SHP77 (cell line): ENCODE measurements at places on chromosomes 7 and 10.

- DNase-seq, result no peak
Observed at GRCh38 chr10:100468978-100469377, 6.2 kb downstream of the WNT8B start.

DNA sequence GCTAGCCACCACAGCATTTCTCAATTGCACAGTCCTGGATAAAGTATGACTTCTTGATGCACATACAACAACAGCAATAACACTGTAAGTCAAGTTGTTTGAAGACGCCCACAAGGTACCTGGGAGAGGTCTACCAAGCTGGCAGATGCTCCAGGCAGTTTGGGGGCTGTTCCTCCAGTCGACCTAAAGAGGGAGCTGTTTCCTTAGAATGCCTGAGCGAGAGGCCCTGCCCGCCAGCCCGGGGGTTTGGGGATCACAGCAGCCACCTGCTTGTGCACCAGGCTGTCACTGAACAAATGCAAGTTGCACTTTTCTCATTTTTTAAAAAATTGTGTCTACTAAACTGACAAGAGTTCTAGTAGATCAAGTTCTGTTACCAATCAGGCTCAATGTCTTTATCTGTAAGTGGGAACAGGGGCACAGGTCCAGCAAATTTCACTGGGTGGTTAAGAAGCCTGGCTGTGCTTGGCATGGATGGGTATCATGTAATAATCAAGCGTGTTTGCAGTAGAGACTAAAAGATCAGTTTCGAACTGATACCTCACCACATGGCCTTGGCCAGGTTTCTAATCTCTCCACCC, 193.8 kb upstream of the ADO start:
- peak; percentile 30 for DNase-seq

DNA sequence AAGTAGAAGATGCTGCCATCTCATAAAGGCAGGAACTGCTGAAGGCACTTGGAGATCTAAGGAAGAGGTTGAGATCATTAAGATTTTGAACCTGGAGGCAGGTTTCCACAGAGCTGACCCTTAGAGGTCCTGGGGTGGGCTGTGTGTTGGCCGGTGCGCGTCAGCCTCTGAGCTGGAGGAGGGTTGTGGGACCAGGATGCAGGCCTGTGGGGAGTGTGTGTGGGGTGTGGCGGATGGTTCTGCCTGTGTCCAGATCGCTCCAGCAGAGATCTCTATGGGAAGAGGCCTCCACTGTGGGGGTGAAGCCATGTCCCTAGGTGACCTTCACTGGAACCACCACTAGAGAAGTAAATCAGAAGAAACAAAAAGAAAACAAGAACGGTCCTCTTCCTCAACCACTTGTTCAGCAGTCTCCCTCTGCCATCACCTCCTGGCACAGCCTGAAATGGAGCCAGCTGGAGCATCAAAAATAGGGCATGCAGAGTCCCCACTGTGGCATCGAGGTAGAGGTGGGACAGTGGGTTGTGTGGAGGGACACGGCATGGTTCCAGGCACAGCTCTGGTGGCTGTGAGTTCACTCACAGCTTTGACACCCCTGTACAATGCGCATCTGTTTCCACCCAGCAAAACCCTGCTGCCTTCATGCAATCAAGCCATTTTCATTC, 453.8 kb downstream of the TCERG1L start:
- DNase-seq, result no peak

DNA sequence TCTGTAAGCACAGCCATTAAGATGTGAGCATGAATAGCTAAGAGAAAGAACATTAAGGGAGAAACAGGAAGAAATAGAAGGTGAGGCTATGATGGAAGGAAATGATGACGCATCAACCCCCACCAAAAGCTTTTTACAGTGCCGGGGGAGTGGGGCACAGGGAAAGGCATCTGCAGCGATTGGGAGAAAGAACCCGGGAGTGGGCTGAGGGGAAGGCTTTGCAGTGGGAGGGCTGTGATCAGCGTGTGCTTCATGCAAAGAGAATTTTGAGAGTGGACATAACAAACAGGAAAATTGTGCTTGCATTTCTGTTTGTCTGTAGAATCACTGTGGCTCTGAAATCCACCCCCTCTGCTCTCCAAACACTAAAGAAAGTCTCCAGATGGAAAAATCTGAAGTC, 250.8 kb downstream of the KCNMA1 start:
- DNase-seq, result no peak

GRCh38 chr10:10919976-10920375, 97.7 kb upstream of the CELF2 start:
- no peak for DNase-seq

- DNase-seq, result no peak
Observed at GRCh38 chr7:7989616-7990440, 21.2 kb downstream of the GLCCI1 start.

DNA sequence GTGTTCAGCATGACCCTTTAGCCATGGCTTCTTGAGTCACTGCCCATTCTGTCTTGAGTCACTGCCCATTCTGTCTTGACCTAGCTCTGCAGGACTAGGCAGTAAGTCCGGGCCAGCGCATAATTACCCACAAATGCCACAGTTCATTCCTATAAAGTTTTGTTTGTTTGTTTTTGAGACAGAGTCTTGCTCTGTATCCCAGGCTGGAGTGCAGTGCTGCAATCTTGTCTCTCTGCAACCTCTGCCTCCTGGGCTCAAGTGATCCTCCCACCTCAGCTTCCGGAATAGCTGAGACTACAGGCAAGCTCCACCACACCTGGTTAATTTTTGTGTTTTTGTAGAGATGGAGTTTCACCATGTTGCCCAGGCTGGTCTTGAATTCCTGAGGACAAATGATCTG, 32.7 kb upstream of the TARP start:
- DNase-seq, result no peak

DNA sequence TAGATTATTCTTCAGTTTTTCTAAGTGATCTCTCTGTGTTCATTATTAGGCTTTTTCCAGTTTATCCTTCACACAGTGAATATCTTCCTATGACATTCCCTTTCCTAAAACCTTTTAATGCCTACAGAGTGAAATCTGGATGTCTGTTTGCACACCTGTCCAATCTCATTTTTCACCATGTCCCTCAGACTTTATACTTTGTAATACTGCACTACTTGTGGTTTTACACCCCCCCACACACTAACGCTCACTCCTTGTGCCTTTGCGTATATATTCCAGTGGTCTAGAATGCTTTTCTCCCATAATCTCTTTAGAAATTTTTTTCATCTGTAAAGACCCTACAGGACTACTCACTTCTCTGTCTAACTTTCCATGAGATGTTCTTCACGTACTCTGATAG, 98.2 kb downstream of the EXOC6 start:
- DNase-seq, result no peak

GRCh38 chr7:8146788-8147413, 115.1 kb downstream of the ICA1 start:
- DNase-seq, result no peak

DNA sequence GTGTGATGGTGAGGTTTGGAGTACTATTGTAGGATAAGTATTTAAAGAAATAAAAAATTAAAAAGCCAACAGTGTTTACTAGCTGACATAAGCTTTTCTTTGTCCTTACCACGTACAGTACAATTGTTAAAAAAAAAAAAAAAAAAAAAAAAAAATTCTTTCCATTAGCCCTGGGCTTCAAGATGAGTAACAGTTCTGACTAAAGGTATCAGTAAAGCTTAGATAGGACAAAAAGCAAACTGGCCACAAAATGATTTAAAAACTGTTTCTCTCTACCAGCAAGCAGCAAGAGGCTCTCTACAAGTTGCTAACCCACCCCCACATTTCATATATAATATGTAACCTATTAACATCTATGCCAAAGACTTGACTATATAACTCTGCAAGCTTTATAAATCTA, 17.5 kb downstream of the HYCC1 start:
- no peak for DNase-seq

DNA sequence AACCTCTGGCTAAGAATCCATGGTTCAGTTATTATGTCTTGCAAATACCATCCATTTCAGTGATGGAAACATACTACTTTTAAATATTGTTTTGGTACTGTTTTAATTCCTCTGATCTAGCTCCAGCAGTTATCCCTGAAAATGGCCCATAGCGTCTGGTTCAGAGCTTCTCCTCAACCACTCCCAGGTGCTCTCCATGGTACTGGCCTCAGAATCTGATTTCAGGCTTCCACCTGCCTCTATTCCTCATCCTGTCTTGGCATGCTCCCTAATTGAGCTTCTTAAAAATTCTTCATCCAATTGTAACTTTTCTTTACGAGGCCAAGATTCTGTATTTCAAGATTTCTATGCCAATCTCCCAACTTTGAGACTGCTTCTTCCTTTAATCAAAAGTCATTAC, 236.3 kb downstream of the HTR7 start:
- no peak for DNase-seq

DNA sequence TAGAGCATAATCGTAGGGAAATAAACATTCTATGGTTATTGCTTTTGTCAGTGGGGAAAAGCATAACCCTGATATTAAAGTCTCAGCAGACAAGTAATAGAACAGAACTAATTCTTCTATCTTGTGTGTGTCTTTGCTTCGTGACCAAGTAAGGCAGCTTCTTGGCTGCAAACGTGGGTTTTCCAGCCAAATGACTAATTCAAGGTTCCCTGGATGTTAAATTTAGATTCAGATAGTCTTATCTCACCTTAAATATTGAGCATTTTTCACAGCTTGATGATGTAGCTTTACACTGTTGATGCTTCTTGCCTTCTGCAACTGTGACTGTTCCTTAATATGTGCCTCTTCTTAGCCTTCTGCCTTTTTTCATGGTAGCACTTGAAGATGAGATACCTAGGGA, 113.0 kb downstream of the EXOC4 start:
- no peak for DNase-seq

DNA sequence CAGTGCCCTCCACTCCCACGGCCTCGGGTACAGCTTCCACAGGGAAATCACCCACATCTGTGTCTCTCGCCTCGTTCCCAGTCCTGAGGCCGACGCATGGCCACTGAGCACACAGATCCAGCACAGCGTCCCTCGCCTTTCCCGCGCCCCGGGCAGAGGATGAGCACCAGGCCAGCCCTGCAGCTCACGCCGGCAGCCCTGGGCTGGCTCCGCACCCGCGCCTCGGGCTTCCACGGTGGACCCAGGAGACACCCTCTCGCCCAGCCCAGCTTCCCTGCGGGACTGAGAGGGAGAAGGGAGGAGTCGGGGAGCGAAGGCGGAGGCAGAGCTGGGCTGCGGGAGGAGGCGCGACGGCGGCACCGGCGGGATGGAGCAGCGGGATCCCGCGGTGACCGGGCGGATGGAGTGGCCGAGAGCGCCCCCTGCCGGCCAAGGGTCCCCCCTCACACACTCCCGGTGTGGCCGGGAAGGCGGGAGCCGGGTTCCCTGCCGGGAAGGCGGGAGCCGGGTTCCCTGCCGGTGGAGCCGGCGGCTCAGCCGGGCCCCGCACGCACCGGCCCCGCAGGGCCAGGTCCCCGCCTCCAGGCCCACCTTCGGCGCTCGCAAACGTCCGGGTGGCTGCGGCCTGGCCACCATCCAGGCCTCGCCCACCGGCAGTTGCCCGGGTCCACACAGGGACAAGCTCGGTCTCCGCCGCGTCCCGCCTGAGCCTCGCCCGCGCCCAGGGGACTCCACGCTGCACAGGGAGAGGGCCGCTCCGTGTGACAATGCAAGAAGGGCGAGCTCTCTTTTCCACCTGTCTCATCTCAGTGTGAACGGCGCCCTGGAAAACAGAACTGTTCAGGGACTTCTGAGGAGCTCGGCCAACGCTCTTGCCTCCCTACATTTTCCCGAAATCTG, 110.3 kb upstream of the LANCL2 start:
- DNase-seq, result peak; percentile 53

DNA sequence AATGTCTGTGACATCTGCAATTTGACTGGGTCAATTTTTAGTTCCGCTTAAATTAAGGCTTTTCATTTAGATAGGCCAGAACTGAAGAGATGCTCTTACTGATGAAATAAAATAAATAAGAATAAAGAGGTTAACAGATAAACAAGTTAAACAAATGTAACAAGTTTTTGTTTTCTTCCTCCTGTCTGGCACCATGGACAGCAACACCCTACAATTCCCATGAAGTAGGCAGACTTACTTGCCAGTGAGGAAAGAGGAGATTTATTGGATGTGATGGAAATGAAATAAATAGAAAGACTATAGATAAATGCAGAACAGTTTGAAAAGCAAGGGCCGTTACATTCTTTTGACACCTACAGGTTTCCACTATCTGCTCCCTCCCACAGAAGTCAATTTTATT, 118.5 kb downstream of the AMPH start:
- no peak for DNase-seq

DNA sequence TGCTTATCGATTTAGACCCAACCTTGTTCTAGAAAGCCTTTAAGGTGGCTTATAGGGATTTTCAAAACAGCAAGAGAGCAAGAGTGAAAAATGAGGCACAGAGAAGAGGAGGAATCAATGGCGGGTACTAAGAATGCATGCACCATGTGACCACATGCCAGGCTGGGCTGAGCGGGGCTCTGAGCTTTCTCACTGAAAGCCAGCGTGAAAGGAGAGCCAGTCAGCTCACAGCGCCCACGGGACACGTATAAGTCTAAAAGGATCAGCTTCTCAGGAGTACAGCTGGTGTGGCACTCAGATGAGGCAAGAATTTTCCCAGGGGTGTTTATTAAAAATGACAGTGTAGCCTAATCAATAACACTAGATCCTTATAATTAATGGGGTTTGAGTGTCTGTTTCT, 114.3 kb downstream of the SLIT1 start:
- DNase-seq, result no peak

DNA sequence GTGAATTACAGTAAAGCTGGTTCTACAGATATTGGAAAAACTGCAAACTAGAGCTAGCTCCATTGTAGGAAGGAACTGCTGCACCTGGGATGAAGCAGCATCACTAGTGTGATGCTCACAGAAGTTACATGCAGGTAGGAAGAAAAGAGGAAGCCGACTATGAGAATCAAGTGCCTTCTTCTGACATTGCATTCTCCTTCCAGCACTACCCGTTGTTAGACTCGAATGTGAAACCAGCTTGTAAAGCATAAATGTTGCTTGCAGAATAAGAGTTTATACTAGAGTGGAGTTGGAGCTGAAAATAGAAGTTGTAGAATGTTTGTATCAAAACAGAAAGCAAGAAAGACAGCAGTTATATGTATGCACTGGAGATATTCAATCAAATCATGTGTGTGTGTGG, 49.9 kb downstream of the TRIM24 start:
- no peak for DNase-seq

DNA sequence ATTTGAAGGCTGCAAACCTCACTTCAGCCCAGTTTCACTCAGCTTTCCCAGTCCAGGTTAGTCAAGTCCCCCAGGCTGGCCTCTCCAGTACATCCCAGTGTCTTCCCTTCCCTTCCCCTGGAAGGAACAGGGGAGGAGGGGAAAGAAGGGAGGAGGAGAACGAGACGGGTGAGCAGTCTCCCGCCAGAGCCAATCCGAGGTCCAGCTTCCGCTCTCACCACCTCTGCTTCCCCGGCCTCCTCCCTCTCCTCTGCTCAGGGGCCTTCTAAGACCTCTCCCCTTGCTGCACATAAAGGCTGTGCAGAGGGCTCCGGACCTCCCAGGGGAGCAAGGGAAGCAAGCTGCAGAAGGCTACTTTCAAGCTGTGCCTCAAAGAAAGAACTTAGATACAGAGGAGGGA, 4.1 kb downstream of the ATG9B start:
- no peak for DNase-seq

- peak; percentile 47 for DNase-seq
Observed at GRCh38 chr7:28328822-28329660, 83.3 kb upstream of the CREB5 start.
